ENCODE measurements at places on chromosomes 12 and 14. TPM values are rescaled to one million over a fixed set of nuclear protein-coding genes. Genes with fewer than 3 reads are reported as not detected.

- no peak for DNase-seq
Measured at GRCh38 chr12:125068391-125068790, 3.2 kb downstream of the AACS start.

Gene C12orf60
- 3.5 TPM for total RNA-seq

DNA sequence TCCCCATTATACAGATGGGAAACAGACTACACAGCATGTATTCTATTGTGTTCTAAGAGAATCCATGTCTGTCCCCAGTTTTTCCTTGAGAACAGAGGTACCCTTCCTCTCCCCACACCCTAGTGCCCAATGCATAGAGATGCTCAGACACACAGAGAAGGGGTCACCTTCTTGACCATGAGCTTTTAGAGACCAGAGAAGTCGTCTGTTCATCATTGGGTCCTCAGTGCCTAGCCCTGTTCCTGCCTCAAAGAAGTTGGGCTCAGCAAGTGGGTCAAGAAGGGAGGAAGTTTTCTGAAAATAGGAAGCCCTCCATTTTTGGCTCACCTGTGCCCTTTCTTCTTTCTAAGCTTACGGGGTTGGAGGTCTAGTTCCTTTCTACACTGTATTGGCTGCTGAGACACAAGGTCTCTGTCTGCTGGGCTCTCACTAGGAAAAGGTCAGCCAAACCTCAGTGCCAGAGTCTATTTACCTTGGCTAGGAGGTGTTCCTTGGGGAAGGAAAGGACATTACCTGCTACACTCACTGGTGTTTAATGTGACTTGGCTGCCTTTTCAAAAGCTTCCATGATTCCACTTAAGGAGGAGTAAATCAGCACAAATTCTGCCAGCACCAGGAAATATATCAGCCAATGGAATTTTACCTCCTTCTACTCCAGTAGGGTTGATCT, 198.5 kb upstream of the PWP1 start:
- DNase-seq: no peak

GRCh38 chr12:50021031-50021430, 4.3 kb downstream of the RACGAP1 start:
- DNase-seq: no peak

GRCh38 chr12:40216516-40217288, 8.1 kb upstream of the LRRK2 start:
- DNase-seq: no peak

DNA sequence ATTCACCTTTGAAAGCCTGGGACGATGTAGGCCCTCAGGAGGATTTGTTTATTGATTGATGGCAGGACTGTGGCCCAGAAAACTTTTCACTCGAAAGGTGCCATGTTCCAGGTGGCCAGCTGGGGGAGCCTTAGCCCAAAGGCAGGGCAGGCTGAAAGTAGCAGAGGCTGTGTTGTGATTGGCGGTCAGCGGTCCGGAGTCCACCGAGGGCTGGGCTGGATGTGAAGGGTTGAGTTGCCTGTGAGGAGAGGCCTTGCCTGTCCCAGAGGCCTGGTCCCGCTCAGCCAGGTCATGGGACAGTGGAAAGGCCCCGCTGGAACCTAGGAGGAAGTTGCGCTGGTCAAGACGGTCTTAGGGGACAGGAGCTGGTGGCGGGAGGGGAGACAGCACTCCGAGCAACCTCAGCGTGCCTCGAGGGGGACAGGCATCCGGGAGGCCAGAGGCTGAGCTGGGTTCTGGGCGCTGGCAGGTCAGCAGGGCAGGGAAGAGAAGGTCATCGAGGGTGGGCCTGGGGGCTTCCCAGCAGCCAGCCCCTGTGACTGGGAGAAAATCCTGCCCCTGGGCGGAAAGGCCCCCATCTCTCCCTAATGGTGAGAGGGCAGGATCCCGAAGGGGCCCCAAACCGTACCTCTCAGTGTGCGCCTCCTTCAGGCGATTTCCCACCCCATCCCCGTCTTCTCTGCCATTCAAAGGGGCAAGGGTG, 26.3 kb downstream of the CMA1 start:
- DNase-seq: peak; percentile 44

DNA sequence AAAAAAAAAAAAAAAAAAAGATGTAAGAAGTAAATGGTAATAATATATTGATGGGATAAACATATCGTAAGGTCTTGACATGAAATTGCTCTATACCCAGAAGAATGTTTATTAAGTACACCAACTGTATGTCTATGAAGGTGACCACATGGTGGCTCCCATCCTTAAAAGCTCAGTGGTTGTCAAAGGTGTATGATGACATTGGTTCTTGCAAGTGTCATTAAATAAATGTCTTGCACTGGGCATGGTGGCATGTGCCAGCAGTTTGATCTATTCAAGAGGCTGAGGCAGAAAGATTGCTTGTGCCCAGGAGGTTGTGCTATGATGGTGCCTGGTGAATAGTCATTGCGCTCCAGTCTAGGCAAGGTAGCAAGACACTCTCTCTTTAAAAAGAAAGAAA, 10.4 kb downstream of the CCT2 start:
- DNase-seq: no peak

Gene DBX2
- not detected for total RNA-seq

Data from HCT116 (cell line).